Neural progenitor cell (in vitro differentiated cells): ENCODE measurements at places on chromosomes 2 and 18.
A peak's percentile ranks its signal among the peaks of the same experiment; 100 is the strongest.

DNA sequence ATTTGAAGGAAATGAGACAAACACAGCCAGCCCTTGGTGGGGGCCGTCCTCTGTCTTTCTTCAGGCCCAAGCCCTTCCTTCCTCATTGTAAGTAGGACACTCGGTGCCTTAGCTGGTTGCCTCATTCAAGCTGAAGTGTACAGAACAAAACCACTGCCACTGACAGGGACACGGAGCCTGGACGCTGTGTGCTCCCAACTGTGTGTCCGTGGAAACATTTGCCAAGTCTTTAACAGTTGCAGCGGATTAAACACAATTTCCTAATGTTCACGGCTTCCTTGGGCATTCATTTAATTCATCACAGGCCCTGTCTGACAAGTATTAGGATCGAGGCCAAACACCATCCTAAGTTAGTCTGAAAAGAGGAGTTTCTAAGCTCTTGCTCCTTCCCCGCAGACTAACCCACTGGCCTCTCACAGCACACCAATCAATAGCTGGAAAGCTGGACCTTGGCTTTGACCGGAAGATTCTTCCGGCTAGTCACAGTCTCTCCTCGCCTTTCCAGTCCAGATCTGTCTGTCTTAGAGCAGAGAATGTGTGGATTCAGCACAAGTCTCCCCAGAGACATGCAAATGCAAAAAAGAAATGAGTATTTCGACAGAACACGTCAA, 68.7 kb upstream of the ACSL3 start:
- DNase-seq: no peak

- no peak for DNase-seq
These were observed 154.4 kb downstream of the RAD51AP2 start for GRCh38 chr2:17363846-17364245.

DNA sequence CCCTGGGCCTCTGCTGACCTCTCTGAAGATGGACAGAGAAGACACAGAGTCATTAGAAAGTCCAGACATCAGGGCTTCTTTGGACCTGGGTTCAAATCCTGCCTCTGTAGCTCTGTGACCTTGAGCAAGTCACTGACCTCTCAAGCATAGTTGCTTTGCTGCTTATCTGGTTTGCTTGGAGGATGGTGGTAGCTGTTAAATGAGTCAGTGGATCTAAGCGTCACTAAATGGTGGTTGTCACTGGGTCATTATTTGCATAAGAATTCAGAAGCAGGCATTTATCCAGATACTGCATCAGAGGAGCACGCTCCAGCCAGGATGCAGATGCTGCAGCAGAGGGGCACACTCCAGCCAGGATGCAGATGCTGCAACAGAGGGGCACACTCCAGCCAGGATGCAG, 229.2 kb downstream of the GLI2 start:
- DNase-seq: no peak

DNA sequence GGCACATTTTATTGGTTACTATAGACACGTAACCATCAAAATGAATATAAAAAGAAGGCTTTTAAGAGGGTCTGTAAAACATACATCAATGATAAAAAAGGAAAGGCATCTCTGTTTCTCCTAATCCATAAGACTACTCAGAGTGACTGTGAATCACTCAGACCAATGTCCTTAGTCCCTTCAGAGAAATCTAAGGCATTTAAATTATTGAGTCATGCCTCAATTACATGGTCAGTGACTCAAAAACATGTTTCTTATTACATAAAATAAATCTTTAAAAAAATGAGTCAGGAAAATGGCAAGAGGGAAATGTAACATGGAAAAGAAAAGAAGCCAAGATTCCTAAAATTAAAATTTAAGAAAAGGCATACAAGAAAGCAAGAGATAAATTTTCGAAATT, 146.6 kb downstream of the ERBB4 start:
- no peak for DNase-seq

GRCh38 chr2:182628916-182629315, 87.1 kb upstream of the DNAJC10 start:
- no peak for DNase-seq

DNA sequence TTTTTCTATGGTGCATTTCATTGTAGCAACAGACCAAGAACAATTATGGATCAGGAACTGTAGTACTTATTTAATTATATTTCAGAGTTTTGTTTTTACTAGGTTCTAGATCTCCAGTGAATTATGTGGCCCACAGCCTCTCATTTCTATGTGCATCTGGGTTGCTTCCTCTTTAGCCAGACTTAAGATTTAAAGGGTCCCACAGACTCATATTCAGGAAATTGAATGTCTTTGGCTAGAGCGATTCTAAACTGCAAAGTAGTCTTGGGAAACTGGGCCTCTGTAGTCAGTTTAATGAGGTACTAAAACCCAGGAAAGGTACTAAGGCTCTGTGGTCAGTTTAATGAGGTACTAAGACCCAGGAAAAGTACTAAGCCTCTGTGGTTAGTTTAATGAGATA, 94.4 kb downstream of the LYPD6B start:
- no peak for DNase-seq

GRCh38 chr18:31101183-31102024, 817 bp downstream of the DSC2 start:
- DNase-seq: peak; percentile 85
